ENCODE measurements at places on chromosomes 3 and 15. TPM values are rescaled to one million over a fixed set of nuclear protein-coding genes. Genes with fewer than 3 reads are reported as not detected.
A peak's percentile ranks its signal among the peaks of the same experiment; 100 is the strongest.

- DNase-seq: no peak
Observed at GRCh38 chr15:66815318-66815717, 113.3 kb downstream of the SMAD6 start.

DNA sequence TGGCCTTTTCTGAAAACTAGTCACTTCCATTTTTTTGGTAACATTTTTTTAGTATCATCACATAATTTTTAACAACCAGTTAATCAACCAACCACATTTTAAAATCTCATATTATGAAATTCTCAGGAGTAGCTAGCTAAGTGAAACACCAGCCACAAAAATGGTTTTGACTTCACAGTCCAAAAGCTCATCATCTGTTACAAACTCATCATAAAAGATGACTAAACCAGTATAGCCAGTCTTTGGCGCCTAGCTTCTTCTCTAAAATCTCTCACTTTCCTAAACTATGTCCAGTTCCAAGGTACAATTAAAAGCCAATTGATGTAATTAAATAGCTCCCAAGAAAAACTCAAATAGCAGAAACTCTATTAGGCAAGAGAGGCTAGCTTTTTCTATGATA, 88.2 kb upstream of the ZNF385D start:
- DNase-seq: no peak

SEMA7A gene
- 5.2 TPM for polyA plus RNA-seq

GOLGA8G gene
- polyA plus RNA-seq: not detected

- peak; percentile 56 for DNase-seq
Observed at GRCh38 chr3:116238846-116239565, 206.3 kb downstream of the LSAMP start.

DNA sequence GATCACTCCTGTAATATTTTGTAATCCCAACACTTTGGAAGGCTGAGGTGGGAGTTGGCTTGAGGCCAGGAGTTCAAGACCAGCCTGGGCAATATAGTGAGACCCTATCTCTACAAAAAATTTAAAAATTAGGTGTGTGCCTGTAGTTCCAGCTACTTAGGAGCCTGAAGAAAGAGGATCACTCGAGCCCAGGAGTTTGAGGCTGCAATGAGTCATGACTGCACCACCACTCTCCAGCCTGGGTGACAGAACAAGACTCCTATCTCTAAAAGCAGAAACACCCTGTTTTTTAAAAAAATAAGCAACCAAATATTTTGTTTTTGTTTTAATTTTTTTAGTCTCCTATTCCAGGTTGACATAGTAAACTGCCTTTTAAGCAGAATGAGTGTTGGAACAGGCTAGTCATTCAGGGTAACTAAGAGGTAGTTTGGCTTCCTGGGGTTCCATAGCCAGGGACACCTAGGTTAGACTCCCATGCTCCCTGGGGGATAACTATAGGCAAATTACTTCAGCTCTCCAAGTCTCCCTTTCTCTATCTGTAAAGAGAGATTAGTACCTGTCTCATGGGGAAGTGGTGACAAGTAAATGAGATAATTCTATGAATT, 114.6 kb upstream of the C15orf61 start:
- no peak for DNase-seq

- DNase-seq: no peak
Observed at GRCh38 chr15:77494964-77495363, 74.3 kb downstream of the HMG20A start.

GRCh38 chr3:56775838-56776555, 25.8 kb downstream of the ARHGEF3 start:
- DNase-seq: no peak

GRCh38 chr15:95594496-95594895, 736.0 kb upstream of the NR2F2 start:
- no peak for DNase-seq

GRCh38 chr3:123767564-123768292, 116.4 kb downstream of the MYLK start:
- no peak for DNase-seq

GRCh38 chr15:33785366-33785765, 182.9 kb upstream of the CHRM5 start:
- no peak for DNase-seq

DNA sequence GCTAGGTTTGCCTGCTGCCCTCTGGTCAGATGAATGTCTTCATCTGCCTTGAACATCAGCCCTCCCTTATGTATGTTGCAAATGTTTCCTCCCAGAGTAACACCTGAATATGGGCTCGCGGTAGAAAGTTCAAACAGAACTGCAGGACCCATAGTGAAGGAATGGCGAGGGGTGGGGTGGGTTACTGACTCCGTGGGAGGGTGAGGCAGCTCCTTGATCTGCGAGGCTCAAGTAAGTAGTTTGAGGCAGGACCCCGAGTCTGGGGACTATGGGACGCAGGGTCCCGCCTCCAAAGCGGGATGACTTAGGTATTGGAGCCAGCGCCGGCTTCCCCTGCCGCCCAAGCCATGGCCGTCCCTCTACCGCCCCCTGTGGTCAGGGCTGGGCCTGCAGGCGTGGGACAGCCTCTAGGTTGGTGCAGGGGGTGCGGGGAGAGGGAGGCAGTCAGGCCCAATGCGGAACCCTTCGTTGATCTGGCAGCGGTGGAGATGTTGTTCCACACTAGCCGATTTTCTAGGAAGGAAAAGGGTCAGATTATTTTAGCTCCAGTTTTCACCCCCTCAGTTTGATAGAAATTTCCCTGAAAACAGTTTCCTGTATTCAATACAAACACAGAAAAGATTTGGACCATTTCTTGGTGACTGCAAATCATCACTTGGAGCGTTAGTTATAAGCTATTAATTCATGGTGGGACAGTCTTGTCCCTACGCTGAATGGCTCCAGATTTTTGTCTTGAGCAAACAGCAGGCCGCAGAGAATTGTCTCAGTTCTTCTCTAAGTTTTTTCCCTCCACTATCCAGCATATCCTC, 72.3 kb downstream of the CORO2B start:
- DNase-seq: peak; percentile 47

DNA sequence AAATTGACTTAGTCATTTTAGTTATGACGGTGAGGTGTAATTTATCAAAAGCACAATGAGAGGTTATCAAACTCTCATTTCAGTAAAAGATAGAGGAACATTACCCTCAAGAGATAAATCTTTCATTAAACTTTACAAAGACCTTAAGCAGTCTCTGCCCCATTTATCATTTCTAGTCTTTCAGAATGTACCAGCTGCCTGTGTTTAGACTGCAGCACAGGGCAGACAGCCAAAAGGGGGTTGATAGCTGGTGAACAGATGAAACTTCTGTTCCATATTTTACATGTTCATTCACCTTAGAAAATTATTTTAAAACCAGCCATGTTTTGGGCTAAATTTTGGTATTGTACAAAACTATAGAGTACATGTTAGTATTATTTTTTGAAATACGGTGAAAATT, 514.6 kb upstream of the CNTN3 start:
- DNase-seq: no peak

DNA sequence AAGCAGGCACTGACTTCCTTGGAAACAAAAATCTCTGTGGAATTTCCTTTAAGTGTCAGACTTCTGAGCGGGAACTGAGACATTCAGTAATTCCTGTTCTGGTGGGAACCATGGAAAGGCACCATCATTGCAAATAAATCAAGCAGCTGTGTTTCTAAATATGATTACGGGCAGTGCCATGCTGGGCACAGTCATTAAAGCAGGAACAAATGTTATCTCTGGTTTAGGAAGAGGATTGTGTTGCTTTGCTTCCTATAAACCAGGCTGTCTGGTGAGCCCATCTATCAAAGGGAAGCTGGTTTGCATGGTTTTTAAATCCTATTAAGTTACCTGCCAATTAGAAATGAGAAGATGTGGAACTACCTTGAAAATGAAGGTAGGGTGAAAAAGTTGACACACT, 86.7 kb downstream of the EBLN2 start:
- DNase-seq: peak; percentile 30

XYLB gene
- 4.4 TPM for polyA plus RNA-seq

INSYN1 gene
- polyA plus RNA-seq: 4.2 TPM

- no peak for DNase-seq
Observed at GRCh38 chr3:108293858-108294257, 2.5 kb upstream of the HHLA2 start.

DNA sequence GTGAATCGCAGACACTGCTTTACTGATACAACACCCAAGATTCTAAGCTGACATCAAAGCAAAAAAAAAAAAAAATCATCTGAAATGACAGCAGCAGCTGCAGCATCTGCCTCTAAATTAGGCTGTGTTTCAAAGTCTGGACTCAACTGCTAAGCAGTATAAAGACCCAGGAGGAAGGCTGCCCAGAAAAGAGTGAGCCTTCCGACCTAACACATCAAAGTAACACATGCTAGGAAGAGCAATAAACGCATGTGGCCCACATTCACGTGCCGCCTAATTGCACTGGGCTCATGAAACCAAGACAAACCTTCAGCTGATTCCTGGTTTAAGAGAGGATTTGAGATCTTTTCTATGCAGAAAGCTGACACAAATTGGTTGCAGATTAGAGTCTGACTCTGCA, 317.1 kb downstream of the ZIC4 start:
- peak; percentile 38 for DNase-seq

All from muscle of back (tissue), 13 donors.